ENCODE measurements at places on chromosomes 3 and 15. TPM values are rescaled to one million over a fixed set of nuclear protein-coding genes. Genes with fewer than 3 reads are reported as not detected.

P2RY13 gene
- total RNA-seq, result 3.1 TPM

ABTB1 gene
- total RNA-seq, result 5.6 TPM

IMPG2 gene
- 0.04 TPM for total RNA-seq

CYP11A1 gene
- 7.2 TPM for total RNA-seq

ADAMTS17 gene
- 8.1 TPM for total RNA-seq

GABRG3 gene
- 0.04 TPM for total RNA-seq

SCN11A gene
- total RNA-seq, result under 0.01 TPM

ATP8B4 gene
- 6.7 TPM for total RNA-seq

USP50 gene
- total RNA-seq, result not detected

SCN5A gene
- 0.09 TPM for total RNA-seq

PCSK6 gene
- total RNA-seq, result 9.3 TPM

A4GNT gene
- total RNA-seq, result not detected

GUCA1C gene
- not detected for total RNA-seq

PKM gene
- total RNA-seq, result 1,134 TPM

PODXL2 gene
- 4.2 TPM for total RNA-seq

CCDC9B gene
- 17.0 TPM for total RNA-seq

STAC gene
- total RNA-seq, result 0.15 TPM

MASP1 gene
- 4.6 TPM for total RNA-seq

LXN gene
- total RNA-seq, result 4.7 TPM

TOPBP1 gene
- 8.6 TPM for total RNA-seq

MYLK gene
- 10.7 TPM for total RNA-seq

C2CD4B gene
- total RNA-seq, result 0.44 TPM

PTPRG gene
- 42.2 TPM for total RNA-seq

C3orf62 gene
- total RNA-seq, result 3.3 TPM

SEMA5B gene
- total RNA-seq, result 0.19 TPM

NGLY1 gene
- 32.8 TPM for total RNA-seq

RARB gene
- total RNA-seq, result 1.9 TPM

ZNF502 gene
- total RNA-seq, result 2.3 TPM

TM4SF1 gene
- 290 TPM for total RNA-seq
